ENCODE measurements at places on chromosomes 5 and 9.

DNA sequence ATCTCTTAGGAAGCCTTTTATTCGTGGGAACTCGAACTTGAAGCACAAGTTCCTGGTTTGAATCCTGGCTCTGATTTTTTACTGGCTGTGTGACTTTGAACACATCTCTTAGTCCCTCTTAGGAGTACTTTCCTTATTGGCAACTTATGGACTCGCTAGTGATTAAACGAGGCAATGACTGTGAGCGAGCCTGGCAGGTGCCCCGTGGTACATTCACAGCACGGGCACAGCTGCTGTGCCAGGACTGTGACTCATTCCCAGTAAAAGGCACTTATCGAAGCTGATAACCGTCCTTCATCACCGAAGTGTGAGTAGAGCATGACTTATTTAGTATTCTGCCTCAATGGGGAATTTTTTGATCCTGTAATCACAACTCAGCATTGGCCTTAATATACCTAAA is 22.7 kb downstream of the CFAP90 start:
- no peak for DNase-seq

GRCh38 chr5:126414874-126415502 is 8.2 kb upstream of the GRAMD2B start:
- DNase-seq = no peak

DNA sequence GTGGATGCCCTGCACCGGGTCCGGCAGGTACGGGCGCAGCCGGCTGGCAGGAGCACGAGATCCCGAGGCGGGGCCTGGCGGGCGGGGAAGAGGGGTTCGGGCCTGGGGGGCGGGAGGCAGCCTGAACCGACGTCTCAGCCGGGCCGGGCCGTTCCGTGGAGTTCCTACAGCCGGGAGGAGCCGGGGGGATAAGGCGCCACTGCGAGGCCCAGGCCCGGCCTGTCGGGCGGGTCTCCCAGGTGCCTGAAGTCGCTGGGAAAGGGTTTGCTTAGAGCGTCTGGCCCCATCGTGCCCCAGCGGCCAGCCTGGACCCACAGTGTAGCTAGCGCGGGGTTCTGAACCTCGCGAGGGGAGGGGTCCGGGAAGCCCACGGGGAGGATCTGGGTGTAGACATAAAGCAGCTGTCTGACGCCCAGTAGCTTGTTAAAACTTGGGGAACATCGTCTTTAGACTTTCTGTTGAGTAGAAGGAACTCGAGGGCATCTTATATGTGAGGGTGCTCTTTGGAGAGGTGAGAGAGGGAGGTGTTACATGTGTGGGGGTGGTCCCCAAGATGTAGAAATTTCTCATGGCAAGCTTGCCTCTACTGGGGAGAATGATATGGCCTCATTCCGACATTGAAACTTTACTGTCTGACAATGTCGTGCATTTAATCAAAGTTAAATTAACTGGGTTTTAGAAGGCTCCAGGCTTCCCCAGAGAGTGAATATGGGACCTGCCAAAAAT is 524 bp downstream of the FUBP3 start:
- DNase-seq = no peak

DNA sequence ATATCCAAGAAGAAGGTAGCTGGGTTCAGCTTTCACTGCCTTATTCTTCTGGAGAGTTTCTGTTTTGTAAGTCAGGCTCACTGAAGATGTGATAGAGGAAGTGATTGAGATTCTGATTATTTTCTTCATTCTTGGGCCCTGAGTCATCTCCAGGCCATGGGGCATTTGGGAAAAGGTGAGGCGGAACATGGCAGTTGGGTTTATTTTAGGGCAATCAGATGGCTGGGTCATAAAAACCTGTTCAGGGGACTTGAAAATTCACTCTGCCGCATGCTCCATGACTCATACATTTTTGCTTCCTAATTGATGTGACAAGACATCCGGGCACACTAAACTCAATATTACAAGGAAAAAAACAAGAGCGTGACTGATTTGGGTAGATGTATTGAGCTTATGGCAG is 265.7 kb upstream of the KLF4 start:
- no peak for DNase-seq

- DNase-seq = no peak
These were observed 20.7 kb downstream of the PTPN3 start for GRCh38 chr9:109477258-109478050.

DNA sequence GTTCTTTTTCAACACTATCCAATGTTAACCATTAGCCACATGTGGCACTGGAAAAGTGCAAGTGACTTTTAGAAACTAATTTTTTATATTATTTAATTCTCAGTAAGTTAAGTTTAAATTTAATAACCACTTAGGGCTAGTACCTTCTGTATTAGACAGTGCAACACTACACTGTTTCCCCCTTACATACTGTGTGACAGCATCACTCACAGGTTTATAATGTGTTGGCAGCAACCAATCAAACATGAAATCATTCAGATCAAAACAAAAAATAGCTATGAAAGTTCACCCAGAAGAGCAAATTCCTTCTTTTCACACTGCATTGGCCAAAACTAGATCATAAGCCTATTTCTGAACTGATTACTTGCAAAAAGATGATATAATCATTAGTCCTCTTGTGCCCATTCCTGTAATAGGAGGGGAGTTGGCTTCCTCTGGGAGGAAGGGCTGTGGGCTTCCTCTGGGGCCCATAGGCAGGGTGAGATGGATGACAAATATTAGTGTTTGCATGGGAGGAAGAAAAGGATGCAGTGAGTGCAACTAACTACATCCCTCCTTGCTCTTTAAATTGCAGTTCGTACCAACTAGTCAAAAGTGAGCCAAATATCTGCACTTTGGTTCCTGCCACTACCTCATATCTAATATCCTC is 708.1 kb upstream of the RGMB start:
- DNase-seq = no peak

DNA sequence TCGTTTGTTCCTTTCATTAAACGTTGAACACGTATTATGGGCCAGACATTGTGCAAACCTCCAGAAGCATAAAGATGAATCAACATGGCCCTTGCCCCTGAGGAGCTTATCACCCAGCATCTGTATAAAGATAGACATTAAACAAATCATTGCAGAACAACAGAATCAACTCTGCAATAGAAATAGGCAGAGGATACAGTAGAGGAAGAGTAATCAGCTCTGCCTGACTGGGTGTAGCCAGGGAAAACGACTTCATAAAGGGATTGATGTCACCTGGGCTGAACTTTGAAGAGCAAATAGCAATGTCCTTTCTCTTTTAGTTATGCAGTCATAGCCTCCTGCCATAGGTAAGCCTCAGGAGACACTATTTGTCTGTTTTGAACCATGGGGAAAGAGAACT is 13.4 kb downstream of the RGS7BP start:
- DNase-seq = no peak

- no peak for DNase-seq
These were observed 366.0 kb downstream of the BRINP1 start for GRCh38 chr9:119003201-119003611.

DNA sequence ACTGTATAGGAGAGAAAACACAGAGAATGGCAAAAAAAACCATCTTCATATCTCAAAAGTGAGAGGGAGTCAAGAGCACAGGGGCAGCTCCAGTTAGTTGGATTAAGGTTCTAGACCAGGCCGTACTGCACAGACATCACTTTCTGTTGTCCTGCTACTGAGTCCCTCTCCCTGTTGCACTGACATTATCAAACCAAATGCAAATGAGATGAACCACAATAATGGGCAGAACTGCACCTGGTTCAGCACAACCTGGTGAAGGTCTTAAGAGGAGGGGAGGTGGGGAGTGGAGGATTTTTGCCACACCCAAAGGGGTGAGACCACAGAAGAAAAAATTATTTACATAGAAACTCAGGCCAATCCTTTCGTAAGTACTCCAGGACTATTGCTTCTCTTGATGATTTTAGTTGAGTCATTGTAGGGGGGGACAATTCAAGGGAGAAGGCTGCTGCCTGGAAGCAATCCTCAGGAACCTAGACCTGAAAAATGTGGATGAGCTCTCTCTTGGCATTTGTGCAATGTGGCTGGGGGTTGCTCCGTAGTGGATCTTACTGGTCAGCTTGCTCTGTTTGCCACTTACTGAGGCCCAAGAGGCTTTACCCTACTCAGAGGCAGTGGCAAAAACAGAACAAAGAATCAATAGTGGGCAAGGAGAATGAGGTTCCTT is 94.5 kb upstream of the PPP1R2B start:
- DNase-seq = no peak

DNA sequence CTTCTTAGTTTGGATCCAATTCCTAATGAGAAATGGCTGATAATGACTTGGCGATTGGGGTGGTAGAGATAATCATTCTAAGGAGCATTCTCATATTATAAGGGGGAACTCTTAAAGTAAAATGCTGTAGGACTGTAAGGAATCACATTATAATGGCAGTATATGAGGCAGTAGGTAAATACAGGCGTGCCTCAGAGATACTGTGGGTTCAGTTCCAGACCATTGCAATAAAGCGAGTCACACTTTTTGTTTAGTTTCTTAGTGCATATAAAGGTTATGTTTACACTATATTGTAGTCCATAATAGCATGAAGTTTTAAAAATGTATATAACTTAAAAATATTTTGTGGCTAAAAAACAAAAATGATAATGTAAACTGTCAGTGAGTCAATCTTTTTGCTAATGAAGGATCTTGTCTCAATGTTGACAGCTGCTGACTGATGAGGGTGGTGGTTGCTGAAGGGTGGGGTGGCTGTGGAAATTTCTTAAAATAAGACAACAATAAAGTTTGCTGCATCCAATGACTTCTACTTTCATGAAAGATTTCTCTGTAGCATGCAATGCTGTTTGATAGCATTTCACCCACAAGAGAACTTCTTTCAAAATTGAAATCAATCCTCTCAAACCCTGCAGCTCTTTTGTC is 15.8 kb downstream of the NMUR2 start:
- DNase-seq = no peak

DNA sequence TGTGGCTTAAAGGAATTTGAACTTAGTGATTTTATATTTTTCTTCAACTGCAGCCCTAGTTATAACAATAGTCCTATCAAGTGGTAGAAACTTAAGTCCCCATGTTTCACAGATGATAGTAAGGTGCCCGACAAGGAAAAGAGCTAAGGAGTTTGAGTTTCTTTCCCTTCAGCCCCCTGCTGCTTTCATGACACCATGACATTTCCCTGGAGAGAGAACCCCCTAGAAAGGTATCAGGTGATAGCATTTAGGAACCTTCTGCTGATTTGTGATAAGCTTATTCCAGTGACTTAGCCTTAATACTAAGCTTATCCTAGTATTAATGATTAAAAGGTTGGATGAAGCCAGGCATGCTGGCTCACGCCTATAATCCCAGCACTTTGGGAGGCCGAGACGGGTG is 623.8 kb upstream of the TYRP1 start:
- DNase-seq = no peak

DNA sequence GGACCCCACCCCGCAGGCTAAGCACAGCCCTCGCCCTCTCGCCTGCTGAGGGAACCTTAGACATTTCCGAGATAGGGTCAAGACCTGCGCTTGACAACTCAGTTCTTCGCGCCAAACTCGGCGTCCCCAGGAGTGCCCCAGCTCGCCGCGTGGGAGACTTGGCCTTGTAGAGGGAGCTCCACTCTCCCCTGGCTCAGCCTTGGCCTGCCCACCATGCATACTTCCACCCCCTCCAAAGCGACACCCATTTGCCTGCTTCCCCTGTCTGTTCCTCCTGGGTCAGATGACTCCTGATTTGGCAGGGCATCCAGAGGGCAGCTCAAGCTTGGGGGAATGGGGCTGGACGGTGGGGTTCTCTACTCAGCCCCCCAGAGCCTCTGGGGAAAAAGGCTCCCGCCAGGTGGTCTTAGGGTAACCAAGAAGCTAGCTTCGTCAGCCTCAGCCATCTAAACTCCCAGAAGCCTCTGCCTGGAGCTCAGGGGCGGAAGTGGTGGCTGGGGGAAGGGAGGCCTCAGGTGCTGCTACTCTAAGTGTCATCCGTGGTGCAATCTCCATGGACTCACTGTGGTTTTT is 560 bp downstream of the DOCK2 start:
- no peak for DNase-seq

DNA sequence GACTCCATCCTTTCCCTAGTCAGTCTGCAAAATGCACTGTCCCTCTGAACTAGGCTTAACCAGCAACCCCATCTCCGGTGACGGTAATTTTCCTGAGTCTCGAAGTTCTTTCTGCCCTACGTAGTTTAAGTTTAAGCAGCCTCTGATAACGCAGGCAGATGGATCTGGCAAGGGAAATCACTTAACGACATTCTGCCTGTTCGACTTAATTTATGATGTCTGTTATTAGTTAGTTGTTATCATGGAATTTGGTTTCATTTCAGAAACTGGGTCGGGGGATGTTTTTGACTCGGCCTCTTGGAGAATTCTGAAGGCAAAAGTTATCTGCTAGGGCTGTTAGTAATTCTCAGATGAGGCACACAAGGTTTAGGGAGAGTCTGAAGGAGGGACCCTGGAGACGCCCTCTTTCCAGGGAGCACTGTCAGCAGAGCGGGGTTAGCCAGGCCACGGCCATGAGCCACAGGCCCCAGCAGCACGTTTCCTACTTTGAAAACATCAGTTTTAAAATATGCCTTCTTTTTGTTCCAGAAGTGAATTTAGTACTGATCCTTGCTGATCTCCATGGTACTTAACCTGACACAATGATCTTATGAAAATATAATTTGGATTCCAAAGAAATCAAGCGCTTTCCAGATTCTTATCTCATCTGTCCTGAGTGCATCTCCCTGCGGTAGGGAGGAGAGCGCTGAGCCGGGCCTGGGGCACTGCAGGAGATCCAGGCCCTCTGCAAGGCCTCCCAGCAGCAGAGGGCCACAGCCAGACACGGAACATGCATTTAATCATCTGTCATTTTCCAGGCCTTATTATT is 171.0 kb upstream of the OTULINL start:
- DNase-seq = no peak

- no peak for DNase-seq
These were observed 1.9 kb downstream of the GDA start for GRCh38 chr9:72151104-72151503.

- no peak for DNase-seq
These were observed 22.6 kb upstream of the SARDH start for GRCh38 chr9:133760713-133761290.
